ENCODE measurements at places on chromosomes 2 and 18.

DNA sequence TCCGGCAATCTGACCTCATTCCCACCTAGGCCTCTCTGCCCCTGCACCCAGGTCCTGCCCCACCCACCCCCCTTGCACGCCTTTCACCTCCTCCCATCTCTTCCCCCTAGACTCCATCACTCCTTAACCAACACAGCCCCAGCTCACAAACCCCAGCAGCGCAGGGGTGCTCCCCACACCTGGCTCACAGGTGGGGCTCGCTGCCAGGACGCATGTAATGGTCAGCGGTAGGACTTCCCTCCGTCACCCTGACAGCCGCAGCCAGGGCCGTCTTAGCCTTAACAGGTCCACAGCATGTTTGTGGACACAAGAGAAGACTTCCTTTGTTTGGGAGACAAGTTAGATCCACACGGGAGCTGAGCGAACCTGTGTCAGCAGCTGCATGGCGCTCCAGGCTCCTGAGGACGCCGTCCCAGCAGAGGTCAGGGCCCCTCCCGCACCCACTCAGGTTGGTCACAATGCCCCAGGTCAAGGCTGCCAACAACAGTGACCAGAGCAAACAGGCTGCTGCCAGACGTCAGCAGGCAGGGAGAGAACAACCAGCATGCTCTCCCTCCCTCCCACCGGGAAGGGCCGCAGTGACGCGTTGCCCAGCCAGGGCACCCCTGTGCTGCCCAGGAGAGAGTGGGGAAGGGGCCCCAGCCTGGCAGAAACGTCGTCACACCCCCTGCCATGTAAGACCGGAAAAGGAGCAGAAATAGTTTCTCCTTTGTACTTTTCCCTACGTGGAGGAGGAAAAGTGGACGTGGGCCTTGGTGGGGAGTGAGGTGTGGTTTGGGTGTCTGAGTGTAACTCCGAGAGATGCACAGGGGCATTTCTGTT is 68.0 kb downstream of the PXDN start:
- DNase-seq: no peak

GRCh38 chr18:35553300-35553699 is 28.2 kb upstream of the GALNT1 start:
- no peak for DNase-seq

GRCh38 chr2:49973917-49974368 is 819.6 kb upstream of the FSHR start:
- DNase-seq: no peak

GRCh38 chr2:139850254-139850890 is 1070.2 kb upstream of the NXPH2 start:
- no peak for DNase-seq

- DNase-seq: no peak
Observed at GRCh38 chr2:37793004-37793403, 121.6 kb upstream of the CDC42EP3 start.

DNA sequence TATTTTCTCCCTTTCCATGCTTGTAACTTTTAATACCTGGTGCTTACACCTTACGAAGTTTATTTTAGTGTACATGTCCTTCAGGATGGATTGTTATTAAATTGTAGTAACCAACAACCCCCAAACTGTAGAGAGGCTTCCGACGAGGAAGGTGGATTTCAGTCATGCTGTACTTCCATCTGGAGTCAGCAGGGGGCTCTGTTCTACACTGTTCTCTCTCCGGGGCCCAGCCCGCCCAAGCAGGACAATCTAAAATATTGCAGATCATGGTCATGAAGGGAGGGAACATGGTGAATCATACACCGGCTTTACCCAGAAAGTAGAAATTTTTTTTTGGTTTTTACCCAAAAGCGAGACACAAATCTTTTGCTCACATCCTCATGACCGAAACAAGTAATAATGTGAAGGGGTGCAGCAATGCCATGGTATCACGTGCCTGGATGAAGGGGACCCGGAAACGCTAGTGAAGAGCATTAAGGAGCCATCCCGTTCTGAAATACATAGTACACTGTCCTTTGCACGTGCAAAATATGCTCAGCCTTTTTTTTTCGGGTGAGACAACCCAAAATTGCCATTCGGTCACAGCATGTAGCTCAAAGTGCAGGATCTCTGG is 884.8 kb downstream of the EPHA4 start:
- DNase-seq: peak; percentile 47

DNA sequence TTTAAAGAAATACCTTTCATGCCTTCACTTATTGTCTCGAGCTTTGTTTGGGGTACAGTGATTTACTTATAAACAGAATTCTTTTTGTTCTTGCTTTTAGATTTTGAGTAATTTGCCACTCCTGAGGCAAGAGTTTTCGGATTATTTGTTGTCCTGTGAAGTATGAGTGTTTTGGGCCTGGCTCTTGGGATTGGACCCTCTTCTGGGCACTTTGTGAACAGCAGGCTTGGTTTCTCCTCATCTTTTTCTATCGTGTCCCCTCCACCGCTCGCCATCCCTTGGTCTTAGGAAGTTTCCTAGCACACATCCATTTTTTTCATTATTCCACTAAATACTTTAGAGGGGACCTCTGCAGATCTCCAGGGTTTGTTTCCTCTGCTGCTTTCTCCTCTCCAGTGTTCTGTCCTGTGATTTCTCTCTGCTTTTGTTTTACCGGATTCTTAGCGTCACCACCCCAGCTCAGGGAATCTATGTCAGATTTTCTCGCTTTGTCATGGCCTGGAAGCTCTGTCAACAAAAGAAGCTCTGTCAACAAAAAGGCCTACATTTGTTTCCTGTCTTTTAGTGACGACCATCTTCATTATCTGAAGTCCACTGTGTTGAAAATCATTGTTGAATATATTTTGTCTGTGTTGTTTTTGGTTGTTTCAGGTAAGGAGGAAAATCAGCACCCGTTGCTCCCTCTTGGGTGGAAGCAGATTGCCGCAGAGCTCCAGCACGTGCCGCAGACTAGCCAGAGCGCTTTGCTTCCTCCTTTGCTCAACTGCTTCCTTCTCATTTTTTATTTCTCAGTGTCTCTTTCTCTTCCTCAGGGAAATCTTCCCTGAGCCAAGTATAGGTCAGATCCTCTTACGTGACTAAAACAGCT is 27.8 kb downstream of the ANKRD62 start:
- no peak for DNase-seq

- no peak for DNase-seq
Observed at GRCh38 chr2:118677546-118677945, 169.9 kb downstream of the EN1 start.

GRCh38 chr2:161141033-161141432 is 19.2 kb upstream of the TANK start:
- DNase-seq: no peak

- peak; percentile 69 for DNase-seq
Observed at GRCh38 chr2:10405448-10405847, 42.7 kb downstream of the ODC1 start.

DNA sequence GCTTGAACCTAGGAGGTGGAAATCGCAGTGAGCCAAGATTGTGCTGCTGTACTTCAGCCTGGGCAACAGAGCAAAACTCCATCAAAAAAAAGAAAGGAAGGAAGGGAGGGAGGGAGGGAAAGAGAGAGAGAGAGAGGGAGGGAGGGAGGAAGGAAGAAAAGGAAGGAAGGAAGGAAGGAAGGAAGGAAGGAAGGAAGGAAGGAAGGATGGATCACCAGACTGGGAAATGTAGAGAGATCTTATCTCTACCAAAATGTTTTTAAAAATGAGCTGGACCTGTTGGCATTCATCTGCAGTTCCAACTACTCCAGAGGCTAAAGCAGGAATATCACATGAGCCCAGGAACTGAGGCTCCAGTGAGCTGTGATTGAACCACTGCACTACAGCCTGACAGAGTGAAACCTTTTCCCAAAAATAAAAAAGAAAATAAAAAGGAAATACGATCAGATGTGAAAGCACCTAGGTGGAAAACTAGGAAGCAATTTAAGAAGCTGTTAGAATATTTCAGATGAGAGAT is 239.4 kb downstream of the CDH7 start:
- DNase-seq: no peak

DNA sequence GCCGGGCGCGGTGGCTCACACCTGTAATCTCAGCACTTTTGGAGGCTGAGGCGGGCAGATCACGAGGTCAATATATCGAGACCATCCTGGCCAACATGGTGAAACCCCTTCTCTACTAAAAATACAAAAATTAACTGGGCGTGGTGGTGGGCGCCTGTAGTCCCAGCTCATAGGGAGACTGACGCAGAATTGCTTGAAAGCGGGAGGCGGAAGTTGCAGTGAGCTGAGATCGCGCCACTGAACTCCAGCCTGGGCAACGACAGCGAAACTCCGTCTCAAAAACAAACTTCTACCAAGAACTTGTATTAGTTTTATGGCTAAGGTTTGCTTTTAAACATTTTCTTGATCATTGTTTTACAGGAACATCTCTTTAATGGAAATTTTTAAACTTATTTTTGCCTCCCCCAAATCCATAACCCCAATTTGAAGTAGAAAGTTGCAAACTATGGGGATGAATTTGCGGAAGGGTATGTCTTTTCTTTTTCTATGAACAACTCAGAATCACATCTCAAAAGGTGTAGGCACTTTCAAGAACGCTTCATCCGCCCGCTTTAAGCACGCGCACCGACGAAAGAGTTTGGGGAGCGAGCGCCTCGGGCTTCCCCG is 46.8 kb upstream of the PTMA start:
- DNase-seq: no peak

GRCh38 chr18:21943456-21943855 is 202.9 kb downstream of the MIB1 start:
- DNase-seq: no peak

- no peak for DNase-seq
Observed at GRCh38 chr2:236341067-236341466, 76.9 kb upstream of the ASB18 start.

GRCh38 chr2:190959911-190960788 is 53.8 kb downstream of the STAT1 start:
- DNase-seq: no peak

DNA sequence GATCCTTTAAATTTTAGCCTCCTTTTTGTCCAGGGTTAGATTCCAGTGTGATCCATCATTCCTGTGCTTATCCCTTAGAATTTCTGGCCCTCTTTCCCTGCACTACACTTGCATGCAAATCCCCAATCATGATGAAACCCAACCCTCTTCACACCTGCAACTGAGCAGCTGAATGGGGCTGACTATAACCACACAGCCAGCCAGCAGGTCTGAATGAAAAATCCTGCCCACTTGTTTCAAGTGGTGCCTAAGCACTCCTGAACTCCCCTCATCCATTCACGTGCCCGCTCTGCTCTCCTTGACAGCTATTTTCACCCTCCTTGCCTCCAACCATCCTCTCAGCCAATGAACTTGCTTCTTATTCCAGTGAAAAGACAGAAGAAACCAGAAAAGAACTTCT is 80.5 kb upstream of the AFF3 start:
- DNase-seq: no peak

DNA sequence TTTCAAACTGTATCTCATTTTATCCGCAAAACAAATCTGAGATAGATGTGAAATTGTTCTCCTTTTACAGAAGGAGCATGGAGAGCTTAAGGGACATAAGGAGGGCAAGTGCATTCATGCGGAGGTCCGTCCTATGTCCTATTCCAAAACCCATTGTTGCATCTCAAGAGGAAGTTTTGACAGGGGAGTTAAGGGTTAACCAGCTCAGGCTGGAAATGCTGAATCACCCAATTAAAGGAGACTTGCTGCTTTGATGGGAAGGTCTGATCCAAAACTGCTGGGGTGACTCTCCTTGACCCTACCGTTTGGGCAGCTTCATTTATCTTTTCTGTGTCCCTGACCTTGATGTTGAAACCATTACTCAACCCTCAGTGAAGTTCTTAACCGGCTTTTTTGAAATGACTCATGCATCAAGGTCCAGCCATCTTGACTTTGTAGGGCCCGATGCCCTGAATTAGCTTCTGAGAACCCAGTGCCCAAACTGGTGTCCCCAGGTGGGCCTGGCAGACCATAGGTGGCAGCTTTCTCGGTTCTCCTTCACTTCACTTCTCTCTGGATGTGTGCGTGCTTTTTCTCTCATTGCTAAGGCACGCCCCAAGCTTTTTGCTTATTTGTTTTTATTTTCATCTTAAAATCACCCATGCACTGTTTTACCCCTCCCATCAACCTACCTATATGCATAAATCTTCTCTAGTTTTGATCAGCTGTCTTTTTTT is 15.9 kb upstream of the TXNDC2 start:
- DNase-seq: no peak

DNA sequence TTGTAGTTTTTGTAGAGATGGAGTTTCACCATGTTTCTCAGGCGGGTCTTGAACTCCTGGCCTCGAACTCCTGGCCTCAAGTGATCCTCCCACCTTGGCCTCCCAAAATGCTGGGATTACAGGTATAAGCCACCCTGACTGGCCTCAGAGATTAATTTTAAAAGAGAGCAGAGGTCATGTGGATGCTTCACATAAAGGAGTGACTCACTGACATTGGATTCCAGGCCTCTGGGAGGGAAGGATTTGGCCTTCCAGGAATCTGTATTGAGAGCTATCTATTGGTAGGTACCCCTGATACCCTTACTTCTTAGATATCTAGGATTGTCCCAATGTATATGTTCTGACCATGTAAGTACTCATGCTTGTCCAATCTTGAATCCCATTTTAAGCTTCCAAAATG is 138.4 kb downstream of the FAM161A start:
- DNase-seq: no peak

GRCh38 chr2:67323209-67323991 is 73.7 kb upstream of the ETAA1 start:
- no peak for DNase-seq

DNA sequence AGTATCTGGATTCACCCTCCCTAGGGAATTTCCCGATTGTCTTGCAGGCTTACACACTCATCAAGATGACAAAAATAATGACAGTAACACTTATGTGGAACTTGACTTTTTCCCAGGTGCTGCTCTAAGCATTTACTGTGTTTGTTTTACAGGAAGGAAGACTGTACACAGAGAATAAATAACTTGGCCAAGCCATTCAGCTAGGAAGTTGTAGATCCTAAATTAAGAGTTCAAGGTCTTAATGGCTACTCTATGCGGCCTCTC is 549 bp upstream of the DPP4 start:
- no peak for DNase-seq

GRCh38 chr2:48423376-48423775 is 106.6 kb upstream of the STON1 start:
- DNase-seq: peak; percentile 5

DNA sequence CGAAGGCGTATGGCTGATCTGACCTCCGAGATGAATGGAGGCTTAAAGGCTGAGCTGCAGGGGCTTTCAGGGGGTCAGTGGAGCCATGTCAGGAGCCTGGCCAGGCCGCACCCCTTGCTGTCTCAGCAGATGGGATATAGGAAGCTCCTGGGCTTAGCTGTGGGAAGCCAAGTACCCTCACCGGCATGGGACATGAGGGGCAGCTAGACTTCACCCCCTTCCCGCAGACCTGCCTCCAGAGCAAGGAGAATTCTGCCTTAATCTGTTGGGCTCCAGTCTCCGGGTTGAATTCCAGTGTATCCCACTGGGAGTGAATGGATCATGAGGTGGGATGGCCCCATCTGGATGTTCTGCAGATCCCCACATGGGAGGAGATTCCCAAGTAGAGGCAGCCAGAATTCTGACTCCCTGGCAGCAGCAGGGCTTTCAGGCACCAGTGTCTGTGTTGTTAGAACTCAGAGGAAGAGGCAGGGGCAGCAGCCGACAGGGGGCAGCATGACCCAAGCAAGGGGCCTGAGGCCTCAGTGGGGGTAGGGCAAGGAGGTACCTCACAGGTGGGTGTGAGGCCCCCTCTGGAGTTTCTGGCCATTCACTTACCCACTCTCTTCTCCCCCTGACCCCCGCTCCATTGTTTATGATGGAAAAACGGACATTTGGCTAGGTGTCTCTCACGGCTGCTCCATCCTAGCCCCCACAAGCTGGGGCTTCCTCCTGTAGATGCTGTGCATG is 19.1 kb downstream of the CAPG start:
- DNase-seq: no peak
